ENCODE measurements at places on chromosomes 4 and X. TPM values are rescaled to one million over a fixed set of nuclear protein-coding genes. Genes with fewer than 3 reads are reported as not detected.

FGFR3 gene
- 0.07 TPM for total RNA-seq

VSIG1 gene
- total RNA-seq: not detected

HSD17B13 gene
- 0.17 TPM for total RNA-seq

POU4F2 gene
- not detected for total RNA-seq

- no peak for DNase-seq
These were observed 828.7 kb downstream of the PCDH7 start for GRCh38 chr4:31548823-31549222.

DNA sequence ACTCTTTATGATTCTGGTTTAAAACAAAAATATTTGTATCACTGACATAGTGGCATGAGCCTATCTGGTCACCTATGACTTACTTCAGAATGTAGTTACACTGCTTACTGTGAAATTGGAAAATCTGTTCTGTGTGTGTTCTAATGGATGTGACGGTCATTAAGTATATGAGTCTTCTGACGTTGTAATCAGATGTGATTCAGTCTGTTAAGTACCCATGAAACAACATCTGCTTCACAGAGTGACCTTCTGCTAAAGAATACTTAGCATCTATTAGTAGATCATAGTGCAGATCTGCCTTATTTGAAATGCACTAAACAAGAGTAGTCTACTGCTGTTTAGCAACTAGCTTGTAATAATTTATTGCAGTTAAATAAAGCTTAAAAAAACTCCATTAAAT, 317.1 kb downstream of the DCTD start:
- no peak for DNase-seq

DNA sequence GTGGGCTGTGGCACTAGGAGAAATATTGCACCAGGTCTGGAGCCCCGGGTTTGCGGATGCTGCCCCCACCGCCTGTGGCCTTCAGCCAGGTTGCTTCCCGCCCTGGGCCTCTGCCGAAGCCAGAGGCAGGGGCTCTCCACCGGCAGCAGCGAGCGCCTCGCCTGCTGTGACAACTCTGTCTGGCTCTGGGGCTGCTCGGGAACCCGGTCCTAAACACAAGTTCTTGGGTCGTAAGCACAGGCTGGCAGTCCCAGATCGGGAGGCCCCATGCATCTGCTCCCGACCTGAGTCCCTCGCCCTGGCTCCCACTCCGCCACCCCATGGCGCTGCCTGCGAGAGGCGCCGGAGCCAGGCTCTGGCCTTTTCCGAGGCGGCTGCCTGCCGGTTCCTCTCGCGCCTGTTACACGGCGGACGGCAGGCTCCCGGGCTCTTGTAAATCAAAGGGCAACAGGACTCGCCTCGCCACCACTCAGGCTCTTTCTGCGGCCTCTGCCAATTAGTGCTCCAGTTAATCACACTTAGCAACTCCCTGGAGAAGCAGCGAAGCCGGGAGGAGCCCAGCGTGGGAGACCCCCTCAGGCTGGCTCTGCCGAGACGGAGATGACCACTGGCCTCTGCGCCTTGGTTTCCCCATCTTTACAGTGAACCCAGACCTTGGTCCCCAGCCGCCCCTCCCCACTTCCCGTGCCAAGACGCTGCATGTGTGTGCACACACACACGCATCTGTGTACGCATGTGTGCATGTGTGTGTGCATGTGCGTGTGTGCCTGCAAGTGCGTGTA, 109.2 kb downstream of the DCTD start:
- no peak for DNase-seq

DNA sequence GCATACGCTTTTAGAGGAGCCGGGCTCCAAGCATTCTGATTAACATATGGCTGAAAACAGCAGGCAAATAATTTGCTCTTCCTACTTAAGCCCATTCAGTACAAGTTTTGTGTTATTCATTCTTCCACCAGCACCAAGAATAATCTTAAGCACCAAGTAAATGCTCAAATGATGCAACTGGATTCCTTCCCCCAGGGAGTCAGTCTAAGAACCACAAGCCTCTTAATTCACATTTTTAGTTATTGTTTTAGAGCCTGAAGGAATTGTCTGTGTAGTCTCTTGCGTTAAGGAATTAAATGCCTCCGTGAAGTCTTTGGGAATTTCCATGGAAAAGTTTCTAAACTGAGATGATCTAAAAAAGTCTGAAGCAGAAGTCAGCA, 61.5 kb upstream of the MAGEB2 start:
- DNase-seq: no peak

DNA sequence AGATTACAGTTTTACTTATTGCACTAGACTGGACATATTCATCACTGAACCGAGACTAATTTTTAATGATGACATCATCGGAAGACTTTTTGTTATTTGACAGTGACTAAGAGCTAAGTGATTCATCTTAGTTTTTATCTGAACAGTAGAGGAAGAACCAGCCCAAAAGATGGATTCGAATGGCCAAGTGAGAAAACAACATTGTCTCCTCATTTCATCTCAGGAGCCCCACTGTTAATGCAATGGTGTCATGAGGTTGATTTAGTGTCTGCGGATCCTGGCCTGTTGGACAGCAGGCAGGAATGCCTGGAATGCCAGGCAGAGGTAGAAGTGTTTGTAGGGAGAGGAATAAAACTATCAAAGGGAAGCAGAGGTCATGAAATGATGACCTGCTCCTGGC, 37.8 kb upstream of the HPF1 start:
- no peak for DNase-seq

All from MG63 (cell line).